ENCODE measurements at places on chromosomes 16 and 17.

DNA sequence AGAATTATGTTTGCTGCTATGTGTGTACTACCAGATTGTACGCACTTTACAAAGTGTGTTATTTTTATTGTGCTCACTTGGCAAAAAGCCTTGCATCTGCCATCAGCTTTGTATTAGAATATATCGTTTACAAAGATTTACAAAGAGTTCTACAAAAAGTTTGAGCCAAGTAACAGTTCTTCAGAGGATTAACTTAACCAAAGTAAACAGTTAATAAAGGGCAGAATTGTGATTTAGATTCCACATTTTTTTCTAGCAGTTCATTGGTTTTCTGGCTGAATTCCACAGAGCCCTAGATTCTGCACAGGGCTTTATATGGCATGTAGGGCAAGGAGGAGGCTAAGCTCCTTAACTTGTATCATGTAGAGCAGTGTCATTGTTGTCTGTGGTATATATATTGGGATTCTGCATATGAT, 29.4 kb downstream of the UTP18 start:
- DNase-seq = no peak

DNA sequence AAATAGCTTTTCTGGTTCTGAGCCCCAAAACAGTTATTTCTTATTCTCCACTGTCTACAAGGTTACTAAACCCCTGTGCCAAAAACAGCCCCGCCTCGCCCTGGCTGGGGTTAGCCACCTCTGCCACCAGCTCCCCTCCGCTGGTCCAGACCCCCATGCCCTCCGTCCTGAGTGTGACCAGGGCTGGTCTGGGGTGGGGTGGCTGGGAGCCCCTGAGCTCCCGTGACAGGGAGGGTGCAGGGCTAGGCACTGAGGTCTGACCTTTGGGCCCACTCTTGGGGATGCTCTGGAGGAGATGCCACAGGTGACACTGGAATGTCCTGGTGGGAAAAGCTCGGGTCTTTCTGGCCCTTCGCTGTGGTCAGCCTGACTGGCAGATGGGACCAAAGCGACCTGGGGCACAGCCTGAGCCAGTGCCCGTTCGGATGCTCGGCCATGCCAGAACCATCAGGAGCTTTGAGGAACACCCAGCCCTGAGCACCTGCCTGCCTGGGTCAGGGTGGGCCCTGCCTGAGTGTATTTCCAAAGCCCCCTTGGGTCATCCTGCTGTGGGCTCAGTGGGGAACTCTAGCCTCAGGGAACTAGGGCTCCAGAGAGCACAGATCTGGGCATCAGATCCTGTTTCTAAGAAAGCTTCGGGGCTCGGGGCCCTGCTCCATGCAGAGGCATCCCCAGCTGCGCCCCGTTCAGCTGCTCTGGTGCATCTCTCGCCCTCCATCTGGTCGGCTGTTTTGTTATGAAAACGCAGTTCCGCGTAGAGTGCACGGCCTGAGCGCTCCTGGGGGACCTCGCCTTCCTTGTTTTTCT, 72.1 kb upstream of the GNG13 start:
- no peak for DNase-seq

GRCh38 chr17:71935341-71935740, 185.5 kb upstream of the SOX9 start:
- no peak for DNase-seq

GRCh38 chr16:67632415-67633172, 12.3 kb upstream of the CARMIL2 start:
- DNase-seq = no peak

- DNase-seq = no peak
Measured at GRCh38 chr17:47225911-47226688, 17.0 kb downstream of the MYL4 start.

- DNase-seq = peak; percentile 42
Measured at GRCh38 chr16:5032748-5033167, 977 bp downstream of the NAGPA start.

Data from hematopoietic multipotent progenitor cell treated with erythropoietin and hydrocortisone succinate and interleukin-3 and kit ligand, for 4 days (in vitro differentiated cells).